ENCODE measurements at places on chromosomes 2 and 18.
A peak's percentile ranks its signal among the peaks of the same experiment; 100 is the strongest.

DNA sequence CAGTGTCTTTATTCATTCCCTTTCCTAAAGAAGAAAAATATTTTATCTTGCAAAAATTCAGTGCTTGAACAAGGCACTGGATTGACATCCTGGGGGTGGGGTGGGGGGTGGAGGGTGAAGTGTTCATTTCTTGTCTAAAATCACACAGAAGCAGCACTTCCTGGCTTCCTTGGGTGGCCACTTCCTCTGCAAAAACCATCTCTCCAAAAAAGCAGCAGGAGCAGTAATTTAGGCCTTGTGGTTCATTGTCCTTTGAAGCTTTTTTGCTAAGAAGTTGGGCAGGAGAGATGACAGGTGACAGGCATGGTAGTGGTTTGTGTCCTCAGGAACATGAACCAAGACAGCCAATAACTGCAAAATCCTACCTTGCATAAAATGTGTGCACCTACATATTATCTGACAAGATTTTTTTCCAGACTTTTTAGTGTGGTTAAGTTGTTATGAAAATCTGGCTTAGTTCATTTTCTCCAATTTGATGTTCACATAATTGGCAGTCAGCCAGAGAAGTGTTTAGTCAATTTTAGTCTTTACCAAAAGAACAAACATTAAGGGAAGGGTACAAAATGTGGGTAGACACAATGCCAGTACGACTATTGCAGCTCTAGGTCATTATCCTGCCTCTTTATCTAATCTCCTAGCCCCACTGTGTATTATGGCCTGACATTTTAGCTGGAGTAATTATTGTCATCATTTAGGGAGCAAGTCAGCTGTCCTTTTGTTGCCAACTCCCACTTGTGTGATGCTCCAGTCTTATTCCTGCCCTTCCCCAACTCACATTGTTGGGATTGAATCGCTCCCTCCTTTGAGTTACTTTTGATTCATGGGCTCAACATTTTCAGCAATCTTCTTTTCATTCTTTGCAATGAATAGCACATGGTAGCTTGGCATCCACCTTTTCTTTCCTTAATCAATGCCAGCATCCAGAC lies 177.2 kb downstream of the MYO3B start:
- DNase-seq: no peak

GRCh38 chr2:240557808-240558207 lies at the start of gene ANKMY1:
ANKMY1 (minus strand) TSS chr2:240557988; CDS start chr2:240557335, 653 bp downstream.
- no peak for DNase-seq

DNA sequence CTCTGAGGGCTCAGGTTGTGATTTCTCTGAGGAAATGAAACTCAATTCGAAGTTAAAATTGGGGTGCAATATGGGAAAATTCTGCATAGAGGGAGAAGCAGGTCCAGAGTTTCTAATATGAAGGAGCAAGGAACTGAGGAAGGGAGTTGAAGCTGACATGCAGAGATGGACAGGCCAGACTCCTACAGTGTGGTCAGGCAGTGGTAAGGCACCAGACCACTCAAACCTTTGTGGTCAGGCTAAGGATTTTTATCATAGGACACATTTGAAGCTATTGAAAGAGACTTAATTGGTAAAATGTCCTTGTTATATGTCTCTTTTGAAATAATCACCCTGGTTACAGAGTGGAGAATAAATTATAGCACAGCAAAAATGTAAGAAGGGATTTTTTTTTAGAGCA lies 1074.8 kb upstream of the CDH2 start:
- no peak for DNase-seq

DNA sequence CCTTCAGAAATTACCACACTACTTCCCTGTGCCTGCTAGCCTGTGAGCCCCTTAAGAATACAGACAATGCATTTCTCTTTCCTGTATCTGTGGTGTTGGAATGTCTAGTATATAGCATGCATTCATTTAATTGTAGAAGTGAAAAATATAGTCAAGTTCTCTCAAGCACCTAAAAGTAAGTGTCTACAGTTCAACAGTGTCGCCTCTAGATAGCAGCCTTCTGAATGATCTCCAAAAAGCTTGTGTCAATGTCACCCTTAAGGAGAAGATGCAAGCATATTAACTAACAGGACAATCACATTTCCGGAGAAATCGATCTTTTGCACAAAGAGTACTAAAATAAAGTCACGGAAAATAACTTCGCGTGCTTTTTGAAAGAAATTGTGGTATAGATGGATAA lies 27.5 kb upstream of the DSG3 start:
- no peak for DNase-seq

DNA sequence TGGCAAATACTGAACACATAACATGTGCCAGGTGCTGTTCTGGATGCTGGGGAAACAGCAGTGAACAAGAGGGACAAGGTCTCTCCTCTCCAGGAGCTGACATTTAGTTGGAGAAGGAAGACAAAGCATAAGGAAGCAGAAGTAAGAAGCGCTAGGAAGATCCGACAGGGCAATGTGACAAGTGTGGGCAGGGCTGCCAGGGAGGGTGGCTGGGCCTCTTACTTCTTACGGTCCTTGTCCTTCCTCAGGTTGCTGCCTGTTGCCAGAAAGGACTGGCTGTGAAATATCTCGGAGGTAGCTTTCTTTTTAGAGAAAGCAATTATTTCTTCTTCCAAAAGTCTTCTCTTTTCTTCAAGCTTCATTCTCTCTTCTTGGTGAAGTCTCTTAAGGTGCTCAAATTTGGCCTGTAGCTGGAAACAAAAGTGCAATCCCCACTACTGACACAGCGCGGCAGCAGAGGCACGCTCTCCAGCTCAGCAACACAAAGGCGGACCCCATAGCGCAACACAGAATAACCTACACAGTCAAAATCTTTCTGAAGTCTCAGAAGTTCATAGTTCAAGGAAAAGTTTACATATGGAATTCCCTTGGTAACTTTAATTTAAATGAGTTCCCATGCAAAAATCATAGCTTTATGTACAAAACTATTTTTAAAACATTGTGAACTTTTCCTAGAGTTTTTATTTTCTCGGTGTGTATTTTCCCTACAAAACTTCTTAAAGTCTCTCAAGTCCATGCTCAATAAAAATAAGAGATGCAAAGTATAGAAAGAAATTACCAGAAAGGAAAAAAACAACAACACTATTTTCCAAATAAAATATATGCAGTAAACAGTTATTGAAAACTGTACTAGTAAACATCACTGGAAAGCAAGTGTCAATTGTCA lies 67.7 kb downstream of the SEPTIN10 start:
- peak; percentile 63 for DNase-seq

DNA sequence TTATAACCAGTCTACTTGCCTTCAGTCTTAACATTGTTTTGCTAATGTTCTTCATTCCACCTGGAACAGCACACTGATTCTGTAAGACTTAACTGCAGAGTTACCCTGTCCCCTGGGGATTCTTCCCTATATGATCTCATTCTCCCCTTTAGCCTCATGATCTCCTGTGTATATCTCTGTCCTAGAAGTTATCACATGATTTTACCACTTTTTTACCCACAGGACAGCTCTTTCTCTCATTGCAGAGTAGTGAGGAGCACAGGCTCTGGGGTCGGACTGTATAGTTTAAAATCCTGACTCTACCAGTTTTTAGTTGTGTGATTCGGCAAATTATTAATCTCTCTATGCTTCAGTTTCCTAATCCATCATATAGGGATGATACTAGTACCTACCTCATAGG lies 14.2 kb upstream of the EXOC6B start:
- DNase-seq: no peak

DNA sequence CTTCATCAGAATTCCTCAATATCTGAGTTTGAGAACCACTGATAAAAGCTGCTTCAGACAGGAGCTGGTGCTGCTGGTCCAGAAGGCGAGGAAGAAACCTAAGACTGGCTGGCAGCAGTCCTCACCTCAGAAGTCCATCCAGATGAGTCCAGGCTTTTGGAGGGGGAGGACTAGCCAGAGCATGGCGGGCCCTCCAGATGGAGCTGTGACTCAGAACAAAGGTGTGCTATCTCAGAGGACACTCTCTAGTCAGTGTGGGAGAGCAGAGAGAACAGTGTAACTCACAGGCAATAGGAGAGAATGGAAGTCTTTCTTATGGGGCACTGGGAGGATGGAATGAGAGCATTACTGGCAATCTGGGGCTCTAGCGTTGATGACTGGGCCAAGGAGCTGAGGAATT lies 191.4 kb downstream of the NYAP2 start:
- no peak for DNase-seq

GRCh38 chr18:7619676-7620075 lies 52.6 kb downstream of the PTPRM start:
- DNase-seq: no peak

GRCh38 chr18:24491927-24492834 lies 31.7 kb downstream of the HRH4 start:
- DNase-seq: no peak

Data from globus pallidus (tissue), 1 donor.